Activated naive CD4-positive, alpha-beta T cell treated with anti-CD3 and anti-CD28 coated beads for 36 hours (primary cell): ENCODE measurements at places on chromosomes 11 and 22. TPM values are rescaled to one million over a fixed set of nuclear protein-coding genes. Genes with fewer than 3 reads are reported as not detected.

Gene MB
- total RNA-seq = not detected

Gene EHF
- not detected for total RNA-seq

Gene UBQLN3
- total RNA-seq = not detected

Gene CD3E
- 377 TPM for total RNA-seq

Gene RAG2
- total RNA-seq = not detected

Gene E2F8
- 19.5 TPM for total RNA-seq
